CD4-positive, alpha-beta T cell (primary cell): ENCODE measurements at places on chromosomes 2 and 18.

- DNase-seq, result no peak
Observed at GRCh38 chr18:27278131-27278530, 93.0 kb upstream of the CHST9 start.

DNA sequence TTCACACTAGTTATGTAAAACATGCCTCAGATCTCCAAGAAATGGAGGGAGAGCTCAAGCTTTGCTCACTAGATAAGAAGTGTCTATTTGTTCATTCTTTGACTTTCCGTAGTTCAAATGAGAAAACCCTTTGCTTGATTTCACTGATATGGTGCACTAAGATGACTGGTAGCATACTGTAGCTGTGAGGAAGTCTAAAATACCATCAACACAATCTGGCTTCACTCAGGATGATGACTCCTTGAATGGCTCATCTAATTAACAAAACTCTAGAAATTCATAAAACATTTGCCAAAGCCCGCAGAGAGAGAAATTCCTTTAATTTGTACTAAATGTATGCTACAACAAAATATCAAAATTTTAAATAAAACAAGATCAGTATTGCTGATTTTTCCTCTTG lies 152.8 kb upstream of the STK17B start:
- DNase-seq, result no peak

DNA sequence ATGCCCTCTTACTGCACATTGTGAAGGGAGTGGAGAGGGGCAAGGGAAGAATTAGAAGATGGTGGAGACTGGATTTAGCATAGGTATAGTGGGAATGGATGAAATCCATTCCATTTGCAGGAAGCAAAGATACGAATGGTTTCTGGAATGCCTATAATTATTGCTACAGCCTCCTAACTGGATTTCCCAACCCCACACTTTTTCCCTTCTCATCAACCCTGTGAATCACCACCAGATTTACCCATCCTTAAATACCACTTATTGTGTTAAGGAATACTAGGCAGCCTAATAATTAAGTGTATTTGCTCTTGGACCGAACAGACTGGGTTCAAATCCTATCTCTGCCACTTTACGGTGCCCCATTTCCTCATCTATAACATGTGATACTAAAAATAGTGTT lies 39.3 kb upstream of the CREB1 start:
- no peak for DNase-seq

GRCh38 chr18:69897397-69898108 lies 50.1 kb downstream of the CD226 start:
- peak; percentile 74 for DNase-seq
